Foreskin keratinocyte (primary cell): ENCODE measurements at places on chromosomes 16 and 17.
A peak's percentile ranks its signal among the peaks of the same experiment; 100 is the strongest.

- no peak for DNase-seq
Observed at GRCh38 chr16:47492428-47493377, 31.6 kb downstream of the PHKB start.

- DNase-seq = no peak
Observed at GRCh38 chr16:30535106-30535776, 583 bp upstream of the ZNF747 start.

DNA sequence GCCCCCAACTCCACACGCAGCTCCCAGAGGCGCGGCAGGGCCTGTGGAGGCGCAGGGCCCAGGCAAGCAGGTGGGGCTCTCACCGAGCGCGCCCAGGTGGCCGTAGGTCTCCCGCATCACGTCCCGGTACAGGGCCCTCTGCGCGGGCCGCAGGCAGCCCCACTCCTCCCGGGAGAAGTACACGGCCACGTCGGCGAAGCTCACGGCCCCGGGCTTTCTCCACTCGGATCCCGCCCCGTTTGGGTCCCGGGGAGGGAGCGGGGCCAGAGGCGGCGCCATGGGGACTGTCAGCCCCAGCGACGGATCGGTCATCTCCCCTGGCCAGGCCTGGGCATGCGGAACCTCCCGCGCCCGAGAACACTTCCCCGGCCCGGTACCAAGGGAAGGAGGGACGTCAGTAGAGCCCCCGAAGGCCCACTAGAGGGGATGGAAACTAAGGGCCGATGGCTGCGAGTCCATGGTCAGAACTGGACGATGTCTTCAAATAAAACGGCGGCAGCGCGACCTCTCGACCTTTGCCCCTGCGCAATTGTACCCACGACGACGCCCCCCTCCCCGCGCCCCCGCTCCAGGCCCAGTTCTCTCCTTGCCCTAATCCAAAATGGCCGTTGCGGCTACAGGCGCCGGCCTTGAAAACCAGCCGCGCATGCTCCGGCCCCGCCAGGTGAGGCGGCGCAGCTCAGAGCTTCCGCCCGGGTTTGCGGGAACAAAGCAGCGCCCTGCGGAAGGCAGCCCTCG is at the start of gene ZNF747:
Gene ZNF747 (minus strand): TSS at position 491 of the 738 bp plus-strand sequence. CDS start 179 bp downstream, at position 312.
- DNase-seq = peak; percentile 71

DNA sequence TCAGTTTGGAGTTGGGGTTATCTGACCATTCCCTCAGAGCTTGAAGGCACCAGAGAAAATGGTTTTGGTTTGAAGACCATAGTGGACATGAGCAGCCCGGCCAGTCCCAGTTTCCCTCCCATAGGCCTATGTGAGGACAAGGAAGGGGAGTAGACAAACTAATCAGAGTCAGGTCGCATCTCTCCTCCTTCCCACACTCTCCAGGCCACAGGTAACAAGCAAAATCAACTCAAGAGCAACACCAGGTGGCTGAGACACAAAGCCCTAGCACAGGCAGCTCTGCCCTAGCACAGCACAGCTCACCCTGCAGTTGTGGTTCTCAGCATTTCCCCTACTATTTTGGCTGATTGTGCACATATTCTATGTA is 7.2 kb downstream of the SUPT4H1 start:
- no peak for DNase-seq

DNA sequence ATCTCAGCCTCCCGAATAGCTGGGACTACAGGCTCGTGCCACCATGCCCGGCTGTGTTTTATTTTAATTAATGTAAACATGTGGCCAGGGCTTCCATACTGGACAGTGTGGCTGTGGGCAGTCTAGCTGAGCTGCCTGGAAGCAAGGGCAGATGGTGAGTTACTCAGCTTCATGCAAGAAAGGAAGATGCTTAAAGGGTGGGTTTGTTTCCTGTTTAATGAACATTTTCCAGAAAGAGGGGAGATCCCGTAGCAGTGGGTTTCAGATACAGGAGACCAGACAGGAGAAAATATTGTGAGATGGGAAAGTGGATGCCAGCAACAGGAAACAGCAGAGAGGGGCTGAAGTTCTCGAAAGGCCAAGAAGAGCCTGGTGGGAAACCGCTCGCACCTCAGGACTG is 7.3 kb downstream of the MAPK8IP3 start:
- DNase-seq = no peak

- DNase-seq = peak; percentile 42
Observed at GRCh38 chr17:79220713-79221291, 146.2 kb downstream of the ENGASE start.

DNA sequence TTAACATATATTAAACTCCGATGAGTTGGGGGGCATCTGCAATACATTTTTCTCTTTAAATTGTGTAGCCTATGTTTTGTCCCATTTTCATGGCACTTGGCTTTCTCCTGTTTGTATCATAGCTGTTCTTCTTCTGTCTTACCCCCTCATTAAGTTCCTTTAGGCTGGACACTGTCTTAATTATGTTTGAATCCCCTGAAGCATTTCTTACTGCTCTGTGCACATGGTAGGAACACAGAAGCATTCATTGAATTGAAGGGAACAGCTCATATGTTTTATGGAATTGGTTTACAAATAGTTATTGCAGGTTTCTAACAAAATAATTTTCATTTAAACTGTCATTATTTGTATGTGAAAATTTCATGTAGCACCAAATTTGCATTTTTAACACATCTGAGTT is 176.8 kb downstream of the TANC2 start:
- no peak for DNase-seq

DNA sequence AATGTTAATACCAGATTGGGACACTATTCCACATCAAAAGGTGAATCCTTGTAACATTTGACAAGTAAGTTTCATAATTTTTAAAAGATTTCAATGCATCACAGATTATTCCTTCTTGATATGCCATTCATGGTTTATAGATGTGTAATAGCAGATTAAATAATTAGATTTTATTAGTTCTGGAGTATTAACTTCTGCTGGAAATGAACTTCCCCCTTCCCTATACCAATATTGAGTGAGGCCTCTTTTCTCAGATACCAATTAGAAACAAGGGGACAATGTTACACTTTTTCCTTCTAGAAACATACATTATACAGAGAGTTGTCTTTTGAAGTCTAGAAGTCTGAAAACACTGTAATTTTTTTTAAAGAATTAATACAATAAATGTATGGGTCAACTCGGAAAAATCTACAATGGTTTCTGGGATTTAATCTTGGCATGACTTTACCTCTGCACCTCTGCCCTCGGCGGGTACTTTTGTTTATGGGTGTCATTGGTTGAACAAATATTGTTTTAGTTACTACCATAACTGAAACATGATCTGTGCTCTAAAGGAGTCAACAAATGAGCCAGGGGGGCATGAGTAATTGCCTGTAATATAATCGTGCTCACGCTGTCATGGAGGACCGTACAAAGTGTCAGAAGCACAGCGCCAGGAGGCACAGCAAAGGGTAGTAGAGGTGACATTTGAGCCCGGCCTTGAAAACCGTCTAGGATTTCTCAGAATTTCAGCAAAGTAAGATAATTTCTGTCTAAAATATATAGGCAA is 8.2 kb downstream of the LRRC37B start:
- no peak for DNase-seq

DNA sequence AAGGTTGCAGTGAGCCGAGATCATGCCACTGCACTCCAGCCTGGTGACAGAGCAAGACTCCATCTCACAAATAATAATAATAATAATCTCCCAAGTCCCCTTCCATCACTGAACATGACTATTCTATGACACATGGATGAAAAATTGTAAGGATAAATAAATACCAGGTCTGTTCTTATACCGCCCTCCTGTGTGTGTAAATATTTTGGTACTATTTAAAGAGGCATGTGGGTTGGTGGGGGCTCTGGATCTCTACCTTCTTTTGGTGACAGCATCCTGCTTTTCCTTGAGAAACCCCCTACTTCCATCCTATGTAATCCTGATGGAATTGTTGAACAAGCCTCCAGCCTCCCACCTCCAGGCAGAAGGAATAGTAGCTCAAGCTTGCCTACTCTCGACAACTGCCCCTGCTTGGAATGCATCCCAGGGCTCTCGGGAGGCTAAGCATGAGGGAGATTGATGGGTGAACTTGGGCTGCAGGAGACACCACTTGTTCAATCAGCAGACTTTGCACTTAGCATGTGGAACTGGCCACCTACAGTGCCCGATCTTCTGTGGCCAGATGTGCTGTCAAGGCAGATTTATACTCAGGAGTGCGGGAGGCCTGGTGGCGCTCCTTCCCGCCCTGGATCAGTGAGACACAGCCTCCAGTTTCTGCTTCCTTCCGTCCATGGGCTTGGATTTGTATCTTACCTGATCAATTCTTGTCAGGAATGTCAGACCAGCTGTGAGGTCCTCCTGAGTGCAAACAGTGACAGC is 287.4 kb downstream of the SLC39A11 start:
- no peak for DNase-seq

DNA sequence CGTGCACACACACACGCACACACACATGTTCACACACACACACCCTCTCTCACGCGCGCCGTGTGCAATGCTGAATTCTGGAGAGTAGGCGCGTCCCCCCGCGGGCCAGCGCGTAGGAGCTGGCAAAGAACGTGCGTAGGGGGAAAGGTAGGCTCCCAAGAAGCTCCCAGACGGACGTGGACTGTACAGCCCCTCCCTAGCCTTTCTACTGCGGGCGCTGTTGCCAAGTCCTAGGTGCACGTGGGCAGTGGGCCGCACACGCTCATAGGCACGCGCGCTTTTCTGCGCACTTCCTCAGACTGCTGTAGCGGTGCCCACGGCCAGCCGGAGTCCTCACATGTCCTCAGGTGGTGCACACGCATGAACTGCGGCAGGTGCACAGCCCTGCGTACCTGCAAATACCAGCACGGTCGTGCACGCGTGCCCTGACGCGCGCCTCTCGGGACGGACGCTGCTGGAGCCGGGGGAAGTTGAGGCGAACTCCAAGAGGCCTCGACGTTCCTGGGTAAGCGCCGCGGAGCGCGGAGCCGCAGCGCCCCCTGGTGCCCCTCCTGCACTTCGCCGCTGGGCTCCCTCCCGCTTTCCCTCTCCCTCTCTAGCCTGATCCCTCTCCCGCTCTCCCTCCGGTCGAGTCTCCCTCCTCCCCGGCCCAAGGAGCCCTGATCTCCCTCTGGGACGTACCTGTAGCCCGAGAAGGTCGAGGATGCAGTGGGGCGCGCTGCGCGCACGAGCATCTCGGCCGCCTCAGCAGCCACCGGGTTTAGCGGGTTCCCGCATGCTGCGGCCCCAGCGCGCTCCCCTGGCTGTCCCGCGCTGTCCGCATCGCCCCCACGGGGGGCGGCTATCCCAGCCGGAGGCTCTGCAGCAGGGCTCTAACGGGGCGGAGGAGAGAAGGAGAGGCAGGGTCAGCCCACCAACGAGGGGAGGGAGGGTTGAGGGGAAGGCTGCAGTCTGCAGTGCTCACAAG is 749 bp downstream of the GRIN2A start:
- peak; percentile 38 for DNase-seq

DNA sequence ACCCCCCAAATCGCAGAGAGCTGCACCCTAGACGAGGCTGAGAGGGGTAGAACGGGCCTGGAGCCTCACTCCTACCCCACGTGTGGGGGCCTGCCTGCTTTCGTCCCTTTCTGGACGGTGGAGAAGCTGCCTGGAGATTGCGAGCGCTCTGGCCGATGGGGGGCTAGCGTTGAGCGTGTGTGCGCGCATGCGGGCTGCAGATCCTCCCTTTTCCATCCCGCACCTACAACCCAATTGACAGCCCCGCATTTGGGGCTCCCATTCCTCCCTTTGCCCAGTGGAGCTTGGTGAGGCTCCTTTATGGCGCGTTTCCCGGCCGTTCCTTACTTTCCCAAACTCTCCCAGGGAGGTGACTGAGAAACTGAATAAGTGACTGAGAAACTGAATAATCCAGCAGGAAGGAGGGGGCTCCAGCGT is 907 bp upstream of the ESRP2 start:
- DNase-seq = no peak

DNA sequence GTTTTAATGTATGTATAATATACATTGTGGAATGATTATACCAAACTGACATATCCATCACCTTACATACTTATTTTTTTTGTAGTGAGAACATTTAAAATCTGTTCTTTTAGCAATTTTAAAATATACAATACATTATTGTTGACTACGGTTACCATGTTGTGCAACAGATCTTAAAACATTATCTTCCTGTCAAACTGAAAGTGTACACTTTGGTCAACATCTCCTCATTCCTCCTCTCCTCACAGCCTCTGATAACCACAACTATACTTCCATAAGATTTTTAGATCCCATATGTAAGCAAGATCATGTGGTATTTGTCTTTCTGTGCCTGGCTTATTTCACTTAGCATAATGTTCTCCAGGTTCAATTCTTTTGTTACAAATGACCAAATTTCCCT is 7.5 kb upstream of the DNAJA2 start:
- no peak for DNase-seq

DNA sequence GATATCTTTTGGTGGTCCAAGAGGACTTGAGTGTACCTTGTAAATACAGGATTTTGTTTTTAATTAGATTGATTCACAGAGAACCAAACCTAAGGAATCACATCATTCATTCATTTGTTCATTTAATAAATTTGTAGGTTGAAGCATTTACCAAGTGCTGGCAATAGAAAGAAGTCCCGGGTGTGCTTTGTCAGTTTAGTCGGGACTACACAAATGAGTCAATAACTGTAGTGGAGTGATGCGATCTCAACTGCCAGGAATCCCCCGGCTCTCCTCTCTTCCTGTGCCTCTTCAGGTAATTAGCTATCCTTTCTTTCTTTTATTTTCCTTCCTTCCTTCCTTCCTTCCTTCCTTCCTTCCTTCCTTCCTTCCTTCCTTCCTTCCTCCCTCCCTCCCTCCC is 1.4 kb upstream of the WWOX start:
- no peak for DNase-seq

GRCh38 chr17:9475101-9475658 is 100.4 kb downstream of the STX8 start:
- no peak for DNase-seq

DNA sequence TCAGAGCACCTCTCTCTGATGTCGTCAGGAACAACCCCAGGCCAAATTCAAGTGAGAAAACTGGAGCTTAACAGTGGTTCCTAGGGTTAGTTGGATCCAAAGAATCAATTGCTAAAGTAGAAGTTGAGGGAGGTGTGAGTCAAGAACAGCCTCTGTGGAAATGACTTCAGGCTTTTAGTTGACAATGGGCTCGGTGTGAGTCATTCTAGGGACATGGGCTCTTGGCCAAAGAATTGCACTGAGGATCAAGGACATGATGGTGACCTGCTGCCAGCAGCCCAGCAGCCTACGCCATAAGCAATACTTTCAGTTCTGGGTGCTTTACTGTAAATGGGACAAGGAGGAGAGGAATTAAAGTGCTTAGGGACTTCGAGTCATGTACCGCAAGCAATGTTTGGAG is 32.1 kb upstream of the SMURF2 start:
- DNase-seq = peak; percentile 52

DNA sequence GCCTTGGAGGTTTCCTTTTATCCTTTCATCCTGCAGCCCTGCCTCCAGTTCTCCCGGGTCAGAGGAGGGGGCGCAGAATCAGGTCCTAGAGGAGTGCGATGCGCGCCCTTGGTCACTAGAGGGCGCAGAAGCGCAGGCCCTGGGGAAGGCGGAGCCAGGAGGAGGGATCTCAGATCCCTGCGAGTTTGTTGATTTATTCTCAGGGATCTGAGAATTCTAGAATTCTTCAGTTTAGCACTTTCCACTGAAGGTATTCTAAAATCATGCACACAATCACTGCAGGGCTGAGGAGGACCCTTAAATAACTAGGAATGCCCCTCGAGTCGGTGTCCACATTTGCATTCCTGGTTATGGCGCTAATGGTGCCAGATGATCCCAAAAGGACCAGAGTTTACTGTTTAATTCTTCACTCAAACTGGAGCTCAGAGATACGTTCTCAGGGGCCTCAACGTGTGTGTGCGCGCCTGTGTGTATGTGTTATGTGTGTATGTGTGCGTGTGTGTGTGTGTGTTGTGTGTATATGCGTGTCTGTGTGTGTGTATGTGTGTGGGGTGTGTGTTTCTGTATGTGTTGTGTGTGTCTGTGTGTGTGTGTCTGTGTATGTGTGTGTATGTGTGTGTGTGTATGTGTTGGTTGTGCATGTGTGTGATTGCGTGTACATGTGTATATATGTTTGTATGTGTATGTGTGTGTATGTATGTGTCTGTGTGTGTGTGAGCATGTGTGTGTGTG is 6.9 kb upstream of the ELAC2 start:
- peak; percentile 27 for DNase-seq
